BJ (cell line): ENCODE measurements at places on chromosomes 4 and X.

DNA sequence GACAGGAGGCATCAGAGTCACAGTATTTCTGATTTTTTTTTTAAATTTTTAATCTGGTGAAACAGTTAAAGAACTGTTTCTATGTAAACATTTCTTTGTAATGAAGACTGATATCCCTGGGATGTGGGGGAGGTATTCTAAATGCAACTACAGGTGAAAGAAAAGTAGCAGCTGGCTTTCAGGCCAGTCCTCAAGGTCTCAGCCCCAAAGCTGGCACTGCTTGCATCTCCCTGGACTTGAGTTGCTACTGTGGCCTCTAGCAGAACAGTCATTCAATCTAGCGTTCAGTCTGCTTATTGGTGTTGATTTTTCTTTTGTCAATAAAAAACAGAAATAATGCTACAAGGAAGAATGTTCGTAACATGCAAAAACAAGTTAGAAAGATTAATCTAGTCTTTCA is 4.9 kb downstream of the MBNL3 start:
- no peak for DNase-seq

DNA sequence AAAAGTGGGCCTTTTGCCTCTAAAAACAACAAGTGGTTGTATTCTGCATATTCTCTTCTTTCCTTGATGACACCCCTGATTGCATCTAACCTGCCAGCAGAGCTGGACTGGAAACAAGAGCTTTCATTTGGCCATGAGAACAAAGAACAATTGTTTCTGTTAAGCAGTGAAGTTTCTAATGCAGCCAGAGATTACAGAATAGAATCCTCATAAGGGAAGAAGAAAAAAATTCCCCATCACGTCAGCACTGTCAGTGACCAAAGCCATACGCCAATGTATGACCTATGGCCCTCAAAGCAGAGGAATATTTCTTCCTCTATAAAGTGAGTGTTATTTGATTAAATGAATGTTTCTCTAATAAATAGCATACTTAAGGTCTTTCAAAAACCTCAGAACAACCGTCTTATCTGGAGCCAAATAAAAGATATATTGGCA is 529.1 kb upstream of the INTU start:
- no peak for DNase-seq

GRCh38 chrX:71949844-71950445 is 39.3 kb downstream of the NHSL2 start:
- no peak for DNase-seq

DNA sequence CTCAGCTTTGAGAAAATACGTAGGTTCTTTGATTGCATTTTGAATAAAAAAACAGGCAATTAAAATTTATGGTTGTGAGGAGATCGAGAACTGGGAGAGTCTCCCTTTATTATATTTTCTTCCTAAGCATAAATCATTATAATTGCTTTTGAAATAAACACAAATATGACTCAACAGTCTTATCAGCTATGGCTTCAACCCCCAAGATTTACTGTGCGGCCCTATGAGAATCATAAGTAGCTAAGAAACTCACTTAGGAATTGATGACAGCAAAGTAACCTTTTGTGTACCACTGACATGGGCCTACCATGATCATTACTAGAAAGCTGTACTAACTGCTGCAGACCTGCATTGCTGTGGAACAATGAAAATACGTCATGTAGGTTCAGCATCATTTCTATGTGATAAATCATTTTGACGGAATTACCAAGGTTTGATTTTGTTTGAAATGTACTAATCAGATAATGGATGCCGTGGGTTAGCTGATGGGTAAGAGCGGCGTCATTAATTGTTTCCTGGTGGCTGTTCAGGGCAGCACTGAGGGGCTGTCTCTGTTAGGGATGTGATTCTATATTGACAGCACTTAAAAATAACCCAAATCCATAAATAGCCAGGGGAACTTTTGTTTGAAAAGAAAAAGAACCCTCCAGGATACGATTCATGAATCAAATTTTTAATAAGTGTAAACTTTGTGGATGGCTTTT is 51.5 kb upstream of the GPRIN3 start:
- no peak for DNase-seq

GRCh38 chr4:150280081-150280895 is 202.0 kb downstream of the DCLK2 start:
- peak; percentile 47 for DNase-seq

DNA sequence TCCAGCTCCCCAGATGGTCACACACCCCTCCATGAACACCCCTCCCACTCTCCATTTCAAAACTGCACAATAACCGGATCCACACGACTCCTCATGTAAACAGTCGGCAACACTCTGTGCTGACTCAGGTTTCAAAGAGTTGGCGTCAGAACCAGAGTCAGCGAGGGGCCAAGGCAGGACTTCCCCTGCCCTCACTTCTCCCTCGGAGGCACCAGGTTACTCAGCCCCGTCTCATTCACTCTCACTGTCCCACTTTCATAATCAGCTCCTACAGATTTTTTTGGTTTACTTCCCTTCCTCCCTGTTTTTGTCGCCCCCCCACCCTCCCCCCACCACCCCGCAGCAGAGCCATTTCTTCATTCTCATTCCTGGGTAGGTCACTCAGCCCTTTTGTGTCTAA is 2.7 kb upstream of the TIMP1 start:
- no peak for DNase-seq

GRCh38 chrX:112380541-112381278 is 298.1 kb upstream of the TRPC5 start:
- no peak for DNase-seq

DNA sequence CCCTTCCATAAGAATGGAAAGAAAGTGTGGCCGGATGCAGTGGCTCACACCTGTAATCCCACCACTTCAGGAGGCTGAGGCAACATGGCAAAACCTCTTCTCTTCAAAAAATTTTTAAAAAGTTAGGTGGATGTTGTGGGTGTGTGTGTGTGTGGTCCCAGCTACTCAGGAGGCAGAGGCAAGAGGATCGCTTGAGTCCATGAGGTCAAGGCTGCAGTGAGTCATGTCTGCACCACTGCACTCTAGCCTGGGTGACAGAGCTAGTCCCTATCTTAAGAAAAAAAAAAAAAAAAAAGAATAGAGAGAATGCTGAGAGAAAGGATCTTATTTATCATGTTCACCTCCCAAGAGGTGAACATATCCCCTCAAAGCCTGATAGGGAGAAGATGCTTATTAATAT is 492.1 kb upstream of the SMIM31 start:
- no peak for DNase-seq

- DNase-seq, result no peak
Measured at GRCh38 chrX:15820106-15821073, 30.1 kb downstream of the ZRSR2 start.

GRCh38 chr4:98638661-98639060 is 19.8 kb downstream of the TSPAN5 start:
- no peak for DNase-seq

DNA sequence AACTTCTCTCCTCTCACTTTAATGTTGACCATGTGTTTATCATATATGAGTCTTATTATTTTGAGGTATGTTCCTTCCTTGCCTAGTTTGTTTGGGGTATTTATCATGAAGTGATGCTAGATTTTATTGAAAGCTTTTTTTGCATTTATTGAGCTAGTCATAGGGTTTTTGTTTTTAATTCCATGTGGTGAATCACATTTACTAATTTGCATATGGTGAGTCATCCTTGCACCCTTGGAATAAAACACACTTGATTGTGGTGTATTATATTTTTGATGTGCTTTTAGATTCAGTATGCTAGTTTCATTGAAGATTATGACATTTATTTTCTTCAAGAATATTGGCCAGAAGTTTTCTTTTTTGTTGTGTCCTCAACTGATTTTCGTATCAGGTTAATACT is 464.6 kb downstream of the PCDH18 start:
- no peak for DNase-seq

DNA sequence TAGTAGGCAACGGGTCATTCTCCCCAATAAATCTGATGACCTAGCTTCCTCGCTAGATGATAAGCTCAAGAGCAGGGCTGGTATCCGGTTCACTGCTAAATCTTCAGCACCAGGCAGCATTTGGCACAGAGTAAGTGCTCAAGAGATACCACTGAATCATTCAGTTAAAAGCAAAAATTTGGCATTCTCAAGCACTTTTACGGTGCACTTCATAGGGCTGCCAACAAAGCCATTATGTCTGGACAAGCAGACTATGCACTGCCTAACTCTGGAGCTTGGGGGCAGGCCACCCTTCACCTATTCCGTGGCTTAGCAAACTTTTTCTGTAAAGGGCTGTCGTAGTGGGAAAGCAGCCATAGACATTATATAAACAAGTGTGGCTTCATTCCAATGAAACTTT is 23.8 kb upstream of the CXorf38 start:
- no peak for DNase-seq

- no peak for DNase-seq
Measured at GRCh38 chr4:77282305-77282704, 125.3 kb downstream of the CCNG2 start.

DNA sequence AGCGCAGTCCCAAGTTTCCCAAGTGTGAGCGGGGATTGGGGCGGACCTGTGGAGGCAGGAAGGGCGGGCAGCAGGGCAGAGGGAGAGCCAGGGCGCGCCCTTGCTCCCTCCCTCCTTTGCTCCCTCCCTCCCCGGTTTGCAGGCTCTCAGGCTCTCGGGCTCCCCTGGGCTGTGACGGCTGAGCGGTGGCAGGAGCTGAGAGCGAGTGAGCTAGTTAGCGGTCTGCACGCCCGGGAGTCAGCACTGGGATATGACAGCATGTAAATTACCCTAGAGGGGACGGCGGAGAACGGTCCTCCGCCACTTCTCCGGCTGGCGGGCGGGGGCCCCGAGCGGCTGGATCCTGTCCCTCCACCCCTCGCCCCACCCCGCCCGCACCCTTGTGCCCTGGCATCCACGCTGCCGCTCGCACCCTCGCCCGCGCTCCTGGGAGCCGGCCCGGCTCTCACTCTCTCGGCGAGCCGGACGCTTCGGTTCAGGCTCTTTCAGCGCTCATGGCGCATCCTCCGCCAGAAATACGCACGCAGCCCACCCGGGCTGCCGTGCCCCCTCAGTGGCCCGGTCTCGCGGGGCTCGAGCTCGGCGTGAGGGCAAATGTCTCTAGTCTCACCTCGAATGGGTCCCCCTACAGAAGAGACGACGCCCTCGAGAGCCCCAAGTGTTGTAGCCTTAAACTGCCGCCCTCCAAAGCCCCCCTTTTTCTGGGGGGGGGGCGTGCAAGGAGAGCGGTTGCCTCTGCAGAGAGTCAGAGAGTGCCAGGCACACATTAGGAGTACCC is at the start of gene TSC22D3:
TSS of gene TSC22D3 (minus strand) at position 54 of the 778 bp plus-strand sequence. CDS start 368 bp downstream, outside the sequence.
- DNase-seq, result peak; percentile 4

GRCh38 chr4:42488554-42488953 is 91.3 kb downstream of the SHISA3 start:
- no peak for DNase-seq

- no peak for DNase-seq
Measured at GRCh38 chr4:158819942-158820786, 51.3 kb downstream of the FNIP2 start.
